Jurkat, Clone E6-1 (cell line): ENCODE measurements at places on chromosomes 1 and 21.

- peak; percentile 45 for DNase-seq
Measured at GRCh38 chr1:12208764-12209494, 20.9 kb upstream of the VPS13D start.

DNA sequence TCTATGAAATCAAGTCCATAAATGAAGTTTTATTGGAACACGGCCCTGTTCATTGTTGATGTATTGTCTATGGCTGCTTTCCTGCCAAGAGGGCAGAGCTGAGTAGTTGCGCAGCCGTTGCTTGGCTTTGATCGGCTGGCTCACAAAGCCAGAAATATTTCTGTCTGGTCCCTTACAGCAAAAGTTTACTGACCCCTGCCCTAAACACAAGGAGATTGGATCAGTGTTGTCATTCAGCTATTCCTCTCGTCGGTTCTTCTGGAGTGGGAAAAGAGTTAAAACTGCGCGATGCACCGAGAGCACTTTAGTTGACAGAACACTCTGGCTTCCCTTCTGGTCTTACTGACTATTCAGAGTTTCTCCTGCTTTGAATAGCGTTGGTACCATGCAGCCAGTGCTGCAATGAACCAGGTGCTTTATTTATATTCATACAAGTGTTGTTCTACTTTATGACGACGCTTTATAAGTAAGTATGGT is 868 bp downstream of the ZBTB40 start:
- DNase-seq: peak; percentile 12

- DNase-seq: no peak
Measured at GRCh38 chr1:65069011-65069565, 78.9 kb upstream of the AK4 start.

GRCh38 chr21:44932408-44933181 is 7.2 kb upstream of the SLX9 start:
- DNase-seq: no peak

DNA sequence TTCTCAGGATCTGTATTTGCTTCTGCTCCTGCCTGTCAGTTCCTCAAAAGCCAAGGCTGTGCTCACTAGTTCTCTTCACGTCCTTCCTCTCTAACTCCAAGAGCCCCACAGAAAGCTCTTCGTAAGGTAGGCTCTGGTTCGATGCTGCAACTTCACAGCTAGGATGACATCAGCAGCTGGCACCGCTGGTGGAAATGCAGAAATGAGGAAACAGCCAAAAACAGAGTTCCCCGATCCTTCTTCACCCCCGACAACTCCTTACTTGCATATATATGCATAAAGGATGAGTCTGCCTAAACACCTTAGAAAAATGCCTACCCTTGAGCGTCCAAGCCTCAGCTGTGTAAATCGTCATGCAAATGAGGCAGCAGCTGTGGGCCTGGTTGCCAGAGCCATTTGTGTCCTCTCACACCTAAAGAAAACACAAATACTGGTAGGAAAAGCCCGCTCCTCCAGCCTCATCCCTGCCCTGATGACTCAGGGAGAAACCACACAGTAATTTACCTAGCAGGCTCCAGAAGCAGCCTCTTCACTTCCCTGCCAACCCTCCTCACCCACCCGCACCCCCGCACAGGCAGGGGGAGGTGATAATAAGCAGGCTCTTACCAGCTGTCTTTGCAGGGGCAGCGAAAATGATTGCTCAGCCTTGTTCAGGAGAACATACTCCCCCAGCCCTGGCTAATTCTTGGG is 28.2 kb downstream of the BATF3 start:
- no peak for DNase-seq
